ENCODE measurements at places on chromosomes 2 and 18.

DNA sequence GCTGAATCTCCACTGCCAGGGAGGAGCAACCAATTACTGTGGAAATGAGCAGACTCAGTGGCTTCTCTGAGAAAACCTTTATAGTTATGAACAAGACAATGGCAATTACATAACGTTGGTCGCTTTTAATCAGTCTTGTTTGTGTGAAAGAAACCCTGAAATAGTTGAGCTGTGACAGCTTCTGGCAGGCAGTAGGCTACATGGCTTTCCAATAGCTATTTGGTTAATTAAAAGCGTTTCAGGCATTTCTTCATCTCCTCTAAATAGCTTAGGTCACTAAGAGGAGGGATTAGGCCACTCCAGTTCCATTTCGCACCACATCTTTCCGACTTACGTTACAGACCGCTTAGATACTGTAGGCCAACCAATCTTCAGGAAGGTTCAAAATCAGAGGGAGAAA lies 794.4 kb upstream of the ID2 start:
- DNase-seq: peak; percentile 26

DNA sequence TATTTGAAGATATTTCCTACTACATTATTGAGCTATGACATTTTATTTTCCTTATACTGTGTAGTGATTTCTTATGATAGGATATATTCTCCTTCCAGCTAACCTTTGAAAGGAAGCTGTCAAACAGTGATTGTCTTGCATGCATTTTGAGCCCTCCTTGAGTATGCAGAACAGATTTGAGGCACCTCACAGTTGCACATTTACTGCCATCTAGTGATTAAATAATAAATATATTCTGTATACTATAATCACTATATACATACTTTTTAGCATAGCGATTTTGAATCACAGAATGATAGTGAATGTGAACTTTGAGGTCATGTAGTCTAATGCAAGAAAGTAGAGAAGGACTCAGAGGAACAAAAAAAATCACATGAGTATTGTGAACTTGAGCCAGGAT lies 268.4 kb upstream of the CDH19 start:
- peak; percentile 3 for DNase-seq

GRCh38 chr18:72866901-72867745 lies 664 bp downstream of the NETO1 start:
- no peak for DNase-seq

DNA sequence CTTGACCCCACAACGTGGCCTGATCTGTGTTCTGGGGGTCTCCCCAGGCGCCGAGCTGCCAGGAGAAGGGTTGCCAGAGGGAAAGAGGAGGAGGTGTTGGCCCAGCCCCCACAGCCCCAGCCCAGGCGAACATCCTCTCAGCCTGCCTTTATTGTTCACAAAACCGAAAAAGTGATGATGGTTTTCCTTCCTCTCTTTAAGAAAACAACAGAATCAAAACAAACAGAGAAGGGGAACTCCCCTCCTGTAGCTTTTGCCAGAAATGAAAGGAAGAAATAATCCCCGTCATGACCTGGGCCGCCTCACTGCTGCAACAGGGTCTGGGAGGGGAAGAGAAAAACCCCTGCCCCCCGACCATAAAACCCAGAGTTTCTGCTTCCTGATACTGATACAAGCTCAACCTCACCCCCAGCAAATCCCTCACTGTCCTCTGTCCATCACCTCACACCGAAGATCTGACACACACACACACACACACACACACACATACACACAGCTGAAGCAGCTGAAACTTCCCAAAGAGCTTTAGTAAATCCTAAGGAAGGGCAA lies 52.0 kb downstream of the ZFP36L2 start:
- DNase-seq: no peak

GRCh38 chr2:96131152-96131812 lies 7.0 kb downstream of the ASTL start:
- DNase-seq: no peak

- DNase-seq: peak; percentile 45
Observed at GRCh38 chr2:112204411-112204810, 50.4 kb downstream of the ZC3H8 start.

DNA sequence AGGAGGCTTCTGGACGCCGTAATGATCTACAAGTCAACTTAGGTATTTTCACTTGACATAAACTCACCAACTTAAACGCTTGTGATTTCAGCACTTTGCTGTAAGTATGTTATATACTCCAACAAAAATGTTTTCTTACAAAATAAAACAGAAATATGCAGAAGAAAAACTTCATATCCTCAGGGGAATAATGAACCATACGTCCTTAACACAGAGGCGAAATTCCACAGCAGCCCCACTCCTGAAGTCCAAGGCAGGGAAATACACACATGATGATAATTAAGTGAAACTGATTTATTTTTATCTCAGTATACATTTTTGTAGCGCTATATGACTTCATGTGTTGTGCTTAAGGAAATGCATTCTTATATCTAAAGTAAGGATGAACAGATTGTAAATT lies 335.4 kb upstream of the VWC2L start:
- DNase-seq: no peak

GRCh38 chr2:190088917-190089316 lies 26.4 kb upstream of the MSTN start:
- DNase-seq: peak; percentile 70

DNA sequence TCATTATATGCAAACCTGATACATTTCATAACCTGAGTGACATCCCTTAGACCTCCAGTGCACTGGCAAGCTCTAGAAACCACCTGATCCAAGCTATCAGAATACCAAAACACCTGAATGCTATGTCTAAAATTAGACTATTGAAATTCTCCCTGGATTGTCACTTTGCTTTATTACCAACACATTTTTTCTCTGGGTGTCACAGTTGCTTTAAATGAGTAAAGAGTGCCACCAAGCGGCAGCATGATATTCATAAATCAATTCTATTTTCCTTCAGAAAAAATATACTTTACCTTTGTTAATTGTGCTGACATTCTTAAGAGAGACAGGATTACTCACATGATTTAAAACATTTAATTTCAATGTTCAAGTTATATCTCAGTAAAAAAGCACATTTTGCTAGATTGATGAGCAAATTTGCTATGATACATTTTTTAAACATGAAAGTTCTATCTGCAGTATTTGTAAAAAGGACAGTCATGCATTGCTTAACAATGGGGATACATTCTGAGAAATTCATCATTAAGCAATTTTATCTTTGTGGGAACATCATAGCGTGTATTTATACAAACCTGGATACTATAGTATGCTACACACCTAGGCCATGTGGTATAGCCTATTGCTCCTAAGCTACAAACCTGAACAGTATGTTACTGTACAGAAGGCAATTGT lies 338.4 kb upstream of the SLC39A10 start:
- peak; percentile 71 for DNase-seq

GRCh38 chr2:56444339-56444738 lies 260.5 kb downstream of the CCDC85A start:
- DNase-seq: peak; percentile 86

DNA sequence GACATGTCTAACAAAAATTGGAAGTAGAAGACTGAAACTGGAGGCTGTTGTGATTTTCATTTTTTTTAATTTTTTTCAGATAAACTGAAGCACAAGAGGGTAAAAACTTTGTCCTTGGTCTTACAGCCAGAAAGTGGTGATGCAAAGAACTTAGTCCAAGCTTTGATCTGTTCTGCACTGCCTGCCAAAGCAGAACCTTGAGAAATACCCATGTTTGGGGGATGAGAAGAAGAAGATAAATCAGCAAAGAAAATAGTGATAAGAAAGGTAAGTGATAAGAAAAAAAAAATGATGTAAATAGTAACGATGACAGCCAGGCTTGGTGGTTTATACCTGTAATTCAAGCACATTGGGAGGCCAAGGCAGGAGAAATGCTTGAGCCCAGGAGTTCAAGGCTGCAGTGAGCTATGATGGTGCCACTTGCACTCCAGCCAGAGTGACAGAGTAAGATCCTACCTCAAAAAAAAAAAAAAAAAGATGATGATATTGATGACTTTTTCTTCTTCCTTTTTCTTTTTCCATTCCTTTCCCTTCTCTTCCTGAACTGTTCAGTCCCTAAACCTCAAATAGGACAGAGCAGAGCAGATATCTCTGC lies 14.6 kb upstream of the NOSTRIN start:
- no peak for DNase-seq

- no peak for DNase-seq
Observed at GRCh38 chr2:209468846-209469245, 45.0 kb downstream of the MAP2 start.

DNA sequence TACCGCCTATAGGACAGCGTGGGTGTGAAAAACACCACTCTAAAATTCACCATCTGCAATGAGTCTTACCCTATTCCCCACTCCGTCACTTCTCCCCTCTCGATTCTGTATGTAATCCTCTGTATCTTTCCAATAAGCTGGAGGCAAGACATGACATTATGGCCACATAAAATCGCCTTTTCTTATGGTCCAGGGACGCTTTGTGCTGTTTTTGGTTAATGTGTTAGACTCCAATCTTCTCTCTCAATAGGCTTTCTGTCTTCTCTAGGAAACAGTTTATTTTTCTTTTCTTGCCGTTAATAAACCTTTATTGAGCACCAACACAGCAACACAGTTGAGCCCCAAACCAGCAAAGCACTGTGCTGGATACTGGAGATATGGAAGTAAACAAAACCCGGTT lies 37.9 kb upstream of the ZCCHC2 start:
- no peak for DNase-seq

DNA sequence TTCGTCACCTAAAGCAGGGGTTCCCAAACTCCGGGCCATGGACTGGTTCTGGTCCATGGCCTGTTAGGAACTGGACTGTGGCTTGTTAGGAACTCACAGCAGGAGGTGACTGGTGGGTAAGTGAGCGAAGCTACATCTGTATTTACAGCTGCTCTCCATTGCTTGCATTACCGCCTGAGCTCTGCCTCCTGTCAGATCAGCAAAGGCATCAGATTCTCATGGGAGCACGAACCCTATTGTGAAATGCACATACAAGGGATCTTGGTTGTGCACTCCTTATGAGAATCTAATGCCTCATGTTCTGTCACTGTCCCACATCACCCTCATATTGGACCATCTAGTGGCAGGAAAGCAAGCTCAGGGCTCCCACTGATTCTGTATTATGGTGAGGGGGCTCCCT lies 217.0 kb downstream of the ZFP36L2 start:
- no peak for DNase-seq

DNA sequence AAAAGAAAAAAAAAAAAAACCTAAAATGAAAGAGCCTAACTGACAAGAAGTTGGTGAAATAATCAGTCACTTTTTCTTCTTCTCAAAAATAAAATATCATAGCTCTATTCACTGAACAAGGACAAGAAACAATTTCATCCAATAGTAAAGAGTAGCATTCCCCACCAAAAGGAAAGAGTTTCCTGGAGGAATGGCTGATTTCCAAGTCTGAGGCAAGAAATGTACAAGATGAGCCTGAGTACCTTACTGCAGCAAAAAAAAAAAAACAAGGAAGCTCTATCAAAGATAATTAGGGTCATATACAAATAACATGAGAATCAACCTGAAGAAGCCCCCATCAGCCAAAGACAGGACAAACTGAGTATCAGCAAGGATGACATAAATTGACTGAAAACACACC lies 11.5 kb downstream of the ROCK1 start:
- no peak for DNase-seq

- DNase-seq: no peak
Observed at GRCh38 chr2:121686218-121686617, 37.0 kb upstream of the CLASP1 start.

DNA sequence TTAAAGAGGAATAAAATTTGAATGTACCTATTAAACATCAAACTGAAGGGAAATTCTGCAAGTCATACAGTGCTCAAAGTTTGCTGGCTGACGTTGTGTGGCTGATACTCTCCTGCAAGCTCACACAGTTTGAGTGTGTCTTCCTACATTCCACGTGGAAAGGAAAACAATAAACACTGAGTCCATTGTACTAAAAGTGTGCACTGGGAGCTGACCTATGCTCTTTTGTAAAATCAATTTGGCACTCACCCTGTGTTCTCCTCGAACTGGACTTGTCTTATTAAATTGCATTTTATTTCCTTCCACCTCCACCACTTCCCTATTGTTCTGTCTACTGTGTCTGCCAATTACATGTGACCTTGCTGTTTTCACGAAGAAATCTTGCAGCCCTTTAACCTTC lies 458.0 kb downstream of the CPS1 start:
- DNase-seq: no peak

DNA sequence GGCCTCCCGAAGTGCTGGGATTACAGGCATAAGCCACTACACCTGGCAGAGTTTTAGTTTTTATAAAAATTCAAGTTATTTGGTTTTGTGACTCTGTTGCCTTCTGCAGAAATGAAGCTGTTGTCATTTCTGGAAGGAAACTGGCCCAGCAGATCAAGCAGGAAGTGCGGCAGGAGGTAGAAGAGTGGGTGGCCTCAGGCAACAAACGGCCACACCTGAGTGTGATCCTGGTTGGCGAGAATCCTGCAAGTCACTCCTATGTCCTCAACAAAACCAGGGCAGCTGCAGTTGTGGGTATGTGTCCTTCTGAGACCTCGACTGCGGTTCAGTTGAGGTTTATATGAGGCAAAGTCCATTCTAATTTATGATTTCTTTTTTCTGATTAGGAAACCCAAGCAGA lies 7.2 kb downstream of the MTHFD2 start:
- DNase-seq: peak; percentile 43

- peak; percentile 87 for DNase-seq
Observed at GRCh38 chr2:10120877-10121574, 1.5 kb upstream of the RRM2 start.

- no peak for DNase-seq
Observed at GRCh38 chr2:105404736-105405135, 5.9 kb upstream of the FHL2 start.

GRCh38 chr2:113098041-113098440 lies 29.4 kb upstream of the IL1RN start:
- DNase-seq: no peak

Measured in renal cortical epithelial cell (primary cell).